ENCODE measurements at places on chromosomes 5 and 9.

DNA sequence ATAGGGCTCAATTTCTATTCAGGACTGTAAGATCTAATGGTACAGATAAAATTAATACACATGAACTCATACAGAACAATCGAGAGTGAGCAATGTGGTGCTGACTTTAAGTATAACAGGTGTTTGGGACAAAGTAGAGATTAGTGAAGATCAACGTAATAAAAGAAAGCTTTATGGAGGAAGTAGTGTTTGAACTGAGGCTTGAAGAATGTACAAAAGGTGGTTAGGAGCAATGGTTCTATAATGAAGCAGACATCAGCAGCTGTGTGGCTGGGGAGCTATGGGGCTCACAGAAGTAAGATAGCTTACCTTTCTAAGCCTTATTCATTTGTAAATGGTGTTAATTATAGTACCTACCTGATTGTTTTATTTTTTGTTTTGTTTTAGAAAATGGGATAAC is 275.4 kb upstream of the RGMB start:
- DNase-seq = no peak

DNA sequence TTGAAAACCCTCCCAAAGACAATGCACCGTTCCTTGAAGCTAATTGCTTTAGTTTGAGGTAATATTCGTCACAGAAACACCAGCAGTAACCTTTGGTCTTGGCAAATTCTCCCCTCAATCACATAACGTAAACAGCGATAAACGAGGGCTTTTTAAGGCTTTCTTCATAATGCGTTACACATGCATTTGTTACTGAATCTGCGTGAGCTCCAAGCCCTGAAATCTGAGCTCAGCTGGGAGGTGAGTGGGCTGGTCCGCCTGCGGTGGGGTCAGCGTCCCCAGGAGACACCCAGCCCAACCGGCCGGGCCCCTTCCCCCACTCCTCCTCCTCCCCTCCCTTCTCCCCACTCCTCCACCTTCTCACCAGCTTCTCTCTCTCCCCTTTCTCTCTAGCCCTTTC is 91.1 kb downstream of the BARX1 start:
- no peak for DNase-seq

DNA sequence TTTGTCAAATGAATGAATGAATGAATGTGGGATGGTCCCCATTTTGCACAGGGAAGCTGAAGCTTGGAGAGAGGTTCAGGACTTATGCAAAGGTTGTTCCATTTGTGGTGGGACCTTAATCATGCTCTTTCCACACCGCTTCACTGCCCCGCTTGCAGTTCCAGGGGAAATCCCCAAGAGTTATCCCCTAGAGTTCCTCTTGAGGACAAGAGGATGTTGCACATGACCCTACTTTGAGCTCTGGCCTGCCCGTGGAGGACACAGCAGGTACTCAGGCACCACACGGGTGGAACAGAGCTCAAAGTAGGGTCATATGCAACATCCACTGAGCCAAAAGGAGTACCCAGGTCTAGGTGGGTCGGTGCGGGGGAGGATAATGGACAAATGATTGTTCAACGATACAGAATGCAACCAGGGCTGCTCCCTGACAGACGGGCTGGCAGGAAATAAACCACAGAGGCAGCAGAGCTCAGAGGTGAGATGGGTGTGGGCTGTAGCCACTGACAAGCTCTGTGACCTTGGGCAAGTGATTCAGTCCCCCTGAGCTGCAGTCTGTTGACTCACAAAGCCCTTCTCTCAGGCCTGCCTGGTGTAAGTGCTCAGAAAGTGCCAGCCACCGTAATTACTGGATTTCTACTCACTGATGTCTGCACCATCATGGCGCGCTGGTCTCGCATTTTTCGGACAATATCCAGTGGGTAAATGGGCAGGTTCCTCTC is 60.3 kb upstream of the EPB41L4B start:
- DNase-seq = no peak

GRCh38 chr5:160925281-160925680 is 73.3 kb upstream of the ATP10B start:
- DNase-seq = no peak

GRCh38 chr5:154220625-154221024 is 30.1 kb downstream of the GALNT10 start:
- no peak for DNase-seq

GRCh38 chr5:57627661-57628060 is 145.1 kb upstream of the ACTBL2 start:
- DNase-seq = no peak

GRCh38 chr9:1979741-1980367 is 35.3 kb upstream of the SMARCA2 start:
- DNase-seq = no peak

GRCh38 chr9:88738709-88739108 is 203.7 kb downstream of the NXNL2 start:
- no peak for DNase-seq

DNA sequence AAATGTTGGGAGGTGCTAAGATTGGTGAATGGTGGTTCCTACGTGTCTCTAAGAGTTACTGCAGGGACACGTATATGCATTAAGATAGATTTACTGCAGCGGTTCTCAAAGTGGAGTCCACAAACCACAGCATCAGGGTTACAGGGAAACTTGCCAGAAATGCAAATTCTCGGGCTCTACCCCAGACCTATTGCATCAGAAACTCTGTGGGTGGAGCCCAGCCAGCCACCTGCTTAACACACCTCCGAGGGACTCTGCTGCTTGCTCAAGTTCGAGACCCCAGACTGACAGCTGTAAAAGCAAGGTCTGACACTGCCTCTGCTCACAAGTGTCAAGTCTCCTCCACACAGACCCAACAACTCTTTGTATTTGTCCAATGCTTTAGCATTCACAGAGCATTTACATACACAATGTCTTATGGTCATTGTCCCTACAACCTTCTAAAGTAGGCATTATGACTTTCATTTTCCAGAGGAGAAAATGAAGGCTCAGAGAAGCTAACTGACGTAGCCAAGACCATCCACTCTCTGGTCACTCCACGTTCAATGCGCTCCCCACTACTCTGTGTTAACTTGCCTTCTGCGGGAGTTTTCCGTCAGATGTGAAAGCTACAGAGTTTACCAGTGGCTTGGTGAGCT is 48.8 kb downstream of the HSD17B3 start:
- DNase-seq = no peak

DNA sequence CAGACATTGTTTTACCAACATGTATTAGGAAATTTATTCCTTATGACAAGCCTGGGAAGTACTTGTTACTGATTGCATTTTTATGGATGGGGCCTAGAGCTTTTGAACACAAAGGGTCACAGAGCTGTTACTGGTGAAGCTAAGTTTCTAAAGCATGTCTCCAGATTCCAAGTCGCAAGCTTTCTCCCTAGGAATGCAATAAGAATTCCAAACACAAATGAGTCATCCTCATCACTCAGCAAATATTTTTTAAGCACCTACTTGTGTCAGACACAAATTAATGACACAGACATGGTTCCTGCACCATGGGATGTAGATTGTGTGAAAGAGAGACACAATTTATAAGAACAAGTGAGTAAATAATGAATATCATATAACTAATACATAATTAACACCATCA is 11.0 kb upstream of the SH3RF2 start:
- no peak for DNase-seq

GRCh38 chr5:127326431-127326830 is 35.8 kb downstream of the MEGF10 start:
- DNase-seq = no peak

GRCh38 chr5:177357459-177358351 is at the start of gene RGS14:
Gene RGS14 (plus strand): TSS chr5:177357924. CDS start chr5:177358025, 101 bp downstream.
- peak; percentile 52 for DNase-seq

GRCh38 chr5:172902497-172903472 is 56.4 kb upstream of the RPL26L1 start:
- DNase-seq = no peak

DNA sequence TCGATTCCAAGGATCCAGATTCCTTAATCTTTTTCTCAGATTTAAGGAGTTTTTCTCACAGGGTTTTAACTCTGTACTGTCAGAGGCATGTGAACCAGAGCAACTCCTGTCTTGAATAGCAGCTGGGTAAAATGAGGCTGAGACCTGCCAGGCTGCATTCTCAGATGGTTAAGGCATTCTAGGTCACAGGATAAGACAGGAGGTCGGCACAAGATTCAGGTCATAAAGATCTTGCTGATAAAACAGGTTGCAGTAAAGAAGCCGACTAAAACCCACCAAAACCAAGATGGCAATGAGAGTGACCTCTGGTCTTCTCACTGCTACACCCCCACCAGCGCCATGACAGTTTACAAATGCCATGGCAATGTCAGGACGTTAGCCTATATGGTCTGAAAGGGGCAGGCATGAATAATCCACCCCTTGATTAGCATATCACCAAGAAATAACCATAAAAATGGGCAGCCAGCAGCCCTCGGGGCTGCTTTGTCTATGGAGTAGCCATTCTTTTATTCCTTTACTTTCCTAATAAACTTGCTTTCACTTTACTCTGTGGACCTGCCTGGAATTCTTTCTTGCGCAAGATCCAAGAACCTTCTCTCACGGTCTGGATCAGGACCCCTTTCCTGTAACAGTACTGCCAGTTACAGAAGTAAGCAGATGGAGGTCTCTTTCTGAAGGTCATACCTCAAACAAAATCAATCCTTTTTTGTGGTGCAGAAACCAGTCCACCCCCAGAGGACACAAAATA is 87.1 kb downstream of the SLC38A9 start:
- DNase-seq = no peak

DNA sequence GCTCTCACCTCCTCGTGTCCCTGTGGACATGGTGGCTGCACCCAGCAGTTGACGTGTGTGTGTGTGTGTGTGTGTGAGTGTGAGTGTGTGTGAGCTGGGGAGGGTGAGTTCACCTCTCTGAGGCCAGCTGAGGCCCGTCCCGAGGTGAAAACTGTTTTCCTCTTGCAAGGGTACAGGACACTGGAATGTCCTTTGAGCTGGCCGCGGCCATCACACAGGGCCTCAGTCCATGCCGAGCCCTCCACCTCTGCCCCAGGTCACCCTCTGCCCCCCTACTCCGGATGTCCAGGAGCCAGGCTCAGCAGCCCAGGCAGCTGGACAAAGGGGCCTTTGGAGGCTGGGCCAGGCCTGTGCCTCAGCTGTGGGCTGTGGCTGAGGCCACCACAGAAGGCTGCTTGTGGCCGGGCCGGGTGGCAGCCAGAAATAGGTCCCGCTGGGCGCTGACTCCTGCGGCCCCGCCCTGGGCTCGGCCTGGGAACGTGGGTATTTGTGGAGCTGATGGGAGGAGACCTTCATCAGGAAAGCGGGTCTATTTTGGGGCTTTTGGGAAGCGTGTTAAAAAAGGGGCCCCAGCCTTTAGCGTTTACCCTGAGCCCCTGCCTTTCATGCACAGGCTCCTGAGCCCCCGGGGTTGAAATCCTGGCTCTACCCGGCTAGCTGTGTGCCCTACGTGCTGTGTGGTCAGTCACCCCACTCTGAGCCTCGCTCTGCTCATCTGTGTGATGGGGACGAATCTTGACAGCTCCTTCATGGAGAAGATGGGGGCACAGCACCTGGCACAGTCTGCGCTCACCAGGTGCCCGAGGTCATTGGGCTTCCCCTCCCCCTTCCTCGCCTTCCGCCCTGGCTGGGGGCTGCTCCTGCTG is 75.1 kb upstream of the IER5L start:
- no peak for DNase-seq

DNA sequence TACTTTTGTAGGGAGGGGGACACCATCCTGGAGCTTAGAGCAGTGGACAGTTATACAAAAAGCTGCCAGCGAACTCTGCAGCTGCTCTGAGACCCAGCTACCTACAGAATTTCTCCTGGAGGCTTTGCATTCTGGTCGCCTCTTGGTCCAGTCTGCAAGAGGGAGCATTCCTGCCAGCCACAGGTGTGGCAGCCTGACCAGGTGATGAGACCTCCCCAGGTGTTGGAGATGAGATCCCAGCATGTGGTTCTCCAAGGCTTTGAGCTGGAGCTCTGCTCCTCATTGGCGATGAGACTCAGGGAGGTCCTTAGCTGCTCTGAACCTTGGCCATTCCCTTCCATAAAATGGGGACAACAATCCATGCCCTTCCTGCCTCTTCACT is 69.3 kb downstream of the RGS3 start:
- no peak for DNase-seq

GRCh38 chr5:129465776-129466344 is 5.8 kb downstream of the ADAMTS19 start:
- no peak for DNase-seq

- no peak for DNase-seq
These were observed 1429.8 kb upstream of the CDH9 start for GRCh38 chr5:28468166-28468565.

- no peak for DNase-seq
These were observed 55.3 kb upstream of the POU4F3 start for GRCh38 chr5:146283344-146283761.

- DNase-seq = no peak
These were observed 16.6 kb upstream of the STOM start for GRCh38 chr9:121386442-121387175.

GRCh38 chr5:99076723-99077640 is 148.2 kb upstream of the CHD1 start:
- DNase-seq = no peak
